ENCODE measurements at places on chromosomes 4 and X.

DNA sequence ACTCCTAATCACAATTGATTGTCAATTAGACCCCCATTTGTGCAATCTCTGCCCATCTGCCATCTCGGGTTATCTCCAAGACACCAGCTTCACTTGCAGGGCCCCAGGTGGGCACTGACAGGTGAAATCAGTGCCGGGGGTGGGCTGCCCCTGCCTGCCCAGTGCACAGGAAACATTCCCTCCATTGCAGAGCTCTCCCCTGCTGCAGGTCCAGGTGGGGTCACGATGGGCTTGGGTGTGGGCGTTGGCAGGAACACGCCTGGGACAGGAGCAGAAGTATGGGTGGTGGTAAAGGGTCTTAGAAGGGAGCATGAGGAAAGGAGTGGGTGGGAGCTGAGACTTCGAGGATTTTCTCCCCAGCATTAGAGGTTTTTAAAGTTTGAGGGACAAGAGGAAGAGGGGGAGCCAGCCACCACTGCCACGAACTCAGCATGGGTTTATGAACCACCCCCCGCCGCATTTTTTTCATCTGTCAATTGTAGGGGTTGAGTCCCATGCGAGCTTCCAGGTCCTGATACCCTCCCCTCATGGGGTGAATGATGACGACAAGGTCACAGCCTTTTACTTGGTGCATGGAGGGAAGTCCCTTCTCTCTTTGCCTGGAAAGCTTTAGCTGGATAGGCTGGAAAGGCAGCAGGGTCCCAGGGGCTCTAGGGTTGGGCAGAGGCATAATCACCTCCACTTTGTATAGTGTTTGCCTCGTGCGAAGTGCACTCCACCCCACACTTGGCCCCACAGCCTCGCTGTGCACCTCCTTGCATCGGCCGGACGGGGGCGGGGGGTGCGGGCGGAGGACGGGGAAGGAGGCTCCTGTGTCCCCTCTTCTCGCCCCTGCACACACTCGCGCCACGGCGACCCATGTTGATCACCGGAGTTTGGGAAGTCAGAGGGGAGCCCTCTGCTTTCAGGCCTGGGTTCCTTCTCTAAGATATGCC is 3.5 kb upstream of the NKX1-1 start:
- no peak for DNase-seq

DNA sequence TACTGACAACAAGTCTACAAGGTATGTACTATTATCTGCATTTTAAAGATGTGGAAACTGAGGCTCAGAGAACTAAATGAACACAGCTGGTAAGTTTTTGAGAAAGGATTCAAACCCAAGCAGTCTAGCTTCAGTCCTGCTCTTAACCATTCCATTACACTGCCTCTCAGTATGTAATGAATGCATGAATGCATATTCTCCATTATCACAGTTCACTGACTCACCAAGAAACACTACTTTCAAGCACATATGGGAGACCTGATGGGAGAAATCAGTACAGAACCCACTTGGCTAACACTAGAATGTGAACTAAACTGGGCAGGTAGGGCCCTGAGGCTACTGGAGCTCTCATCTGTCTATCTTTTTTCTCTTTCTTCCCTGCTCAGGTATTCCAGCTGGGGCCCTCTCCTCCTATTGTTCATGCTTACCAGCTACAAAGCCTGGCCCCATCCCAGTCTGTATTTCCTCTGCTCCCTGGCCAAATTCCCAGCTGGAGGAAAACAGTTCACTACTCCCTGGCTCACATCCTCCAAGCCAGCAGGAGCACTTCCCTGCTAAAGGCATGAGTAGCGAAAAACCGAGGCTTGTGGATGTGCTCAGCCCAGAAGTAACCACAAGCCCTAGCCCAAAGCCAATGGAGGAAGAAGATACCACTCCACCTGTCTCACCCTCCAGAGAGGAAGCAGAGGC is 178.2 kb upstream of the ARHGEF9 start:
- DNase-seq, result no peak

- DNase-seq, result no peak
Observed at GRCh38 chr4:7457201-7458065, 22.7 kb upstream of the PSAPL1 start.

DNA sequence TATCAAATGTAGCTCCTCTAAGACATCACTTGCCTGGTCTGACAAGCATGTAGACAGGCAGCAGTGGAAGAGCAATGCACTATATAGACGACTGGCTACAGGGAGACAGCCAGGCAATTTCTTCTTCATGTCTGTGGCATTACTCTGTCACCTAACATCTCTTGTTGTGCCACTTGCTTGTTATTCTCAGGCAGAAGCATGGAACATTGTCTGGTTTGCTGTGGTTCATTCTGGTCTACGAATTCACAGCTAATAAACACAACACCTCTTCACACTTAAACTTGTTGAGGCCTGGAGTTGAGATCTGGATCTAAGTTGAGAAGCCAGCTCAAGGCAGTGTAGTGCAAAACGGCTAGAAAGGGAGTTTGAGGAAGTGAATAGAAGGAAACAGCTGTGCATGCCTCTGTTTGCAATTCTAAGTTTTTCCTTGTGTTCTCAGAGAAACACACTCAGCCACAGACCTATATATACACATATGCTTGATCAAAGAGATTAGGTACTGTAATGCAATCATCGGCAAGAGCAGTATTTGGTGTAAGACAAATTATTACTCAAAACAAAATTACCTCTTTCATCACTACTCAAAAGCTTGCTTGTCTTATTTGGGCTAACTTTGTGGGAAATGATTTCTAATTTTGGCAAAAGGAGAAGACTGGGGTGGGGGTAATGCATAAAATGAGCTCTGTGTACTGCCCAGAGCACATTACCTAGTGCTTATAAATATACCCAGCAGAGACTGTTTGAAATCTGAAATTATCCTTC is 243.8 kb downstream of the PPP3CA start:
- DNase-seq, result no peak

GRCh38 chr4:135177321-135177720 is 975.7 kb upstream of the PABPC4L start:
- DNase-seq, result no peak

DNA sequence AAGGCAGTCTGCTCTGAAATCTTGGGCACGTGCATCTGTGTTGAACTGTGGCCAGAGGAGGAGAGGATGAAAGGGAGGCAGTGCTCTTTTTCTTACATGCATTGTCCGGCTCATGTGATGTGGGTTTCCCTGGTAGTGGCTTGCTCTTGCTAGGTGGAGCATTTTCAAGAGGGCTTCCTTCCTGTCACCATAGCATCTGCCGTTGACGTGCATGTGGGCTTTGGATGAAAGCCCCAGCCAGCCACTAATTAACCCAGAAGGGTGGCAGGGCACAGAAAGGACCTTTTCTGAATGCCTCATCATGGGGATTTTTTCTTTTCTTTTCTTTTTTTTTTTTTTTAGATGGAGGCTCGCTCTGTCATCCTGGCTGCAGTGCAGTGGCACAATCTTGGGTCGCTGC is 121.3 kb downstream of the GPR143 start:
- no peak for DNase-seq

GRCh38 chrX:68840256-68840655 is 11.4 kb downstream of the EFNB1 start:
- DNase-seq, result no peak

- DNase-seq, result no peak
Observed at GRCh38 chr4:59484944-59485343, 1715.2 kb upstream of the ADGRL3 start.

DNA sequence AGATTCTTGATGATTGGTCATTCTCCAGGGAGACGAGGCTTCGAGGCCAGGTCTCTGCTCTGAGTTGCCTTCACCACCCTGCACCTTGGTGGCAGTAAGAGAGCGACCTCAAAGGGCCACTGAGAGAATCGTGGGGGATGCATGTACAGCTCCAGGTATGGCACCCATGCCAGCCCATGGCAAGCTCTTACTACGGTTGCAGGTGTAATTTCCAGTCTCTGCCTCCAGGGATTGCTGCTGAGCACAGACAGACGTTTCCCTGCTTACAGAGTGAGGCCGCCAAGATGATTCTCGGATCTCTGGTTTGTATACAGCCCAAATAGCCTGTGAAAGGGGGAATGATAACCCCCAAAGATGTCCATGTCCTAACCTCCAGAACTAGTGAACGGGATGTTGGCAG is 16.3 kb upstream of the DRD5 start:
- DNase-seq, result no peak

Data from AG04449 (cell line).